Caki2 (cell line): ENCODE measurements at places on chromosomes 4 and X. TPM values are rescaled to one million over a fixed set of nuclear protein-coding genes. Genes with fewer than 3 reads are reported as not detected.

CDX4 gene
- total RNA-seq, result not detected in 2 replicates

CXCL8 gene
- total RNA-seq, result 7.8 and 7.9 TPM in 2 replicates

MAGEB6 gene
- total RNA-seq, result not detected in 2 replicates

DNA sequence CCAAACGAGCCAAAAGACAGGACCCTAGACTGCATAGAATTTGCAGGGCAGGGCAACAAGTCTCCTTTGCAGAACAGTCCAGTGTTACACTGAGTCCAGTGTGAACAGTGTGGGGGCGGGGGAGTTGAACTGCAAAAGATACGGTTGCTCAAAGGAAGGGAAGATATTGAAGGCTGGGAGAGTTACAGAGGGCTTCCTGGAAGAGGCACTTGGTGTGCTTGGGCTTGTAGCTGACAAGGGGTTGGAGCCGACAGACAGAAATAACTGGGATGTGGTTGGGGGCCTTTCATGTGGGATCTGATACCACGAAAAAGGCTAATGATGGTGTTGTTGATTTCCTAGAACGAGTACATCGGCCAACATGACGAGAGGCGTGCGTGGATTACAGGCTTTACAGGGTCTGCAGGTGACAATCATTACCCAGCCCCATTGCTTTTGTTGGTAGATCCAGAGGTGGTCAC lies 6.1 kb downstream of the XPNPEP2 start:
- no peak for DNase-seq

DNA sequence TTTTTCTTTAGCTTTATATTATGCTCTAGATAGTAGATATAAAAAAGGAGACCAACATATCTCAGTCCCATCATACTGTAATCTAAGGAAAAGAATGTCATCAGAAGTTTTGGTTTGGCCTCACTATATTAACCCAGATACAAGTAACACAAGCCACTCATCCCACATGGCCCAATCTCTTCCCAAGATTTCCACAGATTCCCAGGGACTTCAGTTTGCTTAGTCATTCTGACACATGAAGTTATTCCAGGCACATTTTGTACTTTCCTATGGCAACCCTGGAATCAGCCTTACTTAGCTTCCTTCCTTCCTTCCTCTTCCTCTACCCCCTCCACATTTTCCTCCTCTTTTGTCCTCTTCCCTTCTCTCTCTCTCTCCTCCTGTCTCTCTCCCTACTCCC lies 21.7 kb upstream of the DCLK2 start:
- peak; percentile 56 for DNase-seq

DNA sequence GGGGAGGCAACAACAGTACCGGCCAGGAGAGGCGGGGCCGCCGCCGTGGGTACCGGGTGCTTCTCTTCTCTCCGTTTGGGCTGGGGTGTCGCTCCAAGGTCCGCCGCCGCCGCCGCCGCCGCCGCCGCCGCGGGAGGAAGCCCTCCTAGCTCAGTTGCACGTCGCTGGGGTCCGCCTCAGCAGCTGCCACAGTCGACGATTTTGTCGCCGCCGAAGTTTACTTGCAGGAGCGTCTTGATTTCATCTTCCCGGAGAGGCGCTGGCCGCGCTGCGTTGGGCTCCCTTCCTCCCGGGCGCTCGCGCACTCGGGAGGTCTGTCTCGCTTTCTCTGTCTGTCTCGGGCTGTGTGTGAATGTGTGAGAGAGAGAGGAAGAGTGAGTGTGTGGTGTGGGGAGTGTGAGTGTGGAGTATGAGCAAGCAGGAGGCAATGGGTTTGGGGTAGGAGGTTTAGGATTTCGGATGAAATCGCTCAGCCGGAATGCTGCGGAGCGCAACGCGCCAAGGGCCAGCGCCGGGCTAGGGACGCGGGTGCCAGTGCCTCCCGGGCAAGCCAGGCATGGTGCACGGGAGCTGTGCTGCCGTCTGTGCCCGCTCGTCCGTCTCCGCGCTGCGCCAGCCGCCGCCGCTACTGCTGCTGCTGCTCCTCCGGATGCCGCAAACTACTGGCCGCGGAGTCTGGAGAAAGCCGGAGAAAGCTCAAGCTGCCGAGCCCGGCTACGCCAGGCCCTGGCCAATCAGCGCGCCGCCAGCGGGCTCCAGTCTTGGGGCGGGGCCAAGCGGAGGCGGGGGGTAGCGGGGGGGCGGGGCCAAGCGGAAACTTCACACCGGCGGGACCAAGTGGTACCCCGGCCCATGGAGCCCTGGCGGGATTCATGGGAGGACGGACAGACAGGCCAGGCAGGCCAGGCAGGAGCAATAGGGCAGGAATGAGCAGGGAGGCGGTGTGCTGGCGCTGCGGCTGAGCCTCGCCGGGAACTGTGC lies at the start of gene PCDH19:
Gene PCDH19, minus strand, starts transcription at position 664 of the 981 bp plus-strand sequence. CDS start 1,676 bp downstream, outside the sequence.
- DNase-seq, result peak; percentile 40

DNA sequence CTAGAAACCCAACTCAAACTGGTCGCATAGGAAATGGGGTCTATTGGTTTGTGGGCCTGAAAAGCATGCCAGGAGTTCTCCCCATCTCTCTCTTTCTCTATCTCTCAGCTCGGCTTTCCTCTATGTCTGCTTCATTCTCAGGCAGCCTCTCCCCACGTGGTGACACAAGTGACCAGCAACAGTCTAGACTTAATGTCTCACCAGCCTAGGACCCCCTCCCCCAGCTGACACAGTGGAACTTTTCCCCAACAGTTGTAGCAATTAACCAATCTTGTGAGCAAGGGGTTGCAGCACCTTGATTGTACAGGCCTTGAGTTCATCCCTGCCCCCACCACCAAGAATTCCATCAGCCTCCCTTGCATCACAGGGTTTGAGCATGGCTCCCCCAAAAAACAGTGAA lies 159.8 kb upstream of the KIT start:
- DNase-seq, result peak; percentile 41

DNA sequence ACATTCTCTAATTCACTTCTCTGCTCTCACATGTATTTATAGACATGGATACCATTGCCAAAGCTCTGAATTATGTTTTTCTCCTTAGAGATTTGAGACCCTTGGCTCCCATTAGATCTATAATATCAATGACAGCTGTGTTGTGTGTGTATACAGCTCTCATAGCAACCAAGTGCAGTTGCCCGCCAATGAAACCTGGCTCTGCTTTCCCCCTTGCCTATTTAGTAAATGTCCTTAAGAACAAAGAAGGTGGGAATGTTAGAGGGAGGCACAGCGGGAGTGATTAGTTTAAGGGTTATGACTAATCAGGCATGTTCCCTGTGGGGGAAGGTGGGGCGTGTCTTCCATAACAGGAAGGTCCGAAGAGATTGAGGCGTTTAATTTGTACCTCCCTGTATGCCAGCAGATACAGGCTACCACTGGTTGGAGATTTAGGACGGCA lies 100.5 kb upstream of the TBC1D9 start:
- no peak for DNase-seq

- no peak for DNase-seq
These were observed 28.7 kb upstream of the BMP2K start for GRCh38 chr4:78747475-78747922.

- DNase-seq, result no peak
These were observed 22.7 kb downstream of the DYNLT3 start for GRCh38 chrX:37824491-37825214.

FAM156B gene
- 29.0 and 32.1 TPM in 2 replicates for total RNA-seq

DNA sequence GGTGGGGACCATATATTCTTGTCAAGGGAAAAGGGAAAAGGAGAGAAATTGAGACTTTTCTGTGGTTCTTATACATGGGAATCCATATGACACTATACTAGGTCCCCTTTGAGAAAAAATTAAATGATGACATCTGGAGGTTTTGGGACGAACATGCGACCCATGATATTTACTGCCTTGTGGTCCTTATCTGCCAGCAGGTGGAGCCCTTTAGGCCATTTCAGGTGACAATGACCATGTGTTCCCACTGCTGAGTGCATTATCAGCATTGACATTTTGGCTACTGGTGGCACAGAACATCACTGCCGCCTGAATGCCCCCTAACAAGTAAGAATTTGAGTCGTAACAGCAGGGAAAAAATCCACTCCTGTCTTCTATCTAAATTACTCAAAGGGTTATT lies 843.4 kb downstream of the FSTL5 start:
- DNase-seq, result peak; percentile 1

DNA sequence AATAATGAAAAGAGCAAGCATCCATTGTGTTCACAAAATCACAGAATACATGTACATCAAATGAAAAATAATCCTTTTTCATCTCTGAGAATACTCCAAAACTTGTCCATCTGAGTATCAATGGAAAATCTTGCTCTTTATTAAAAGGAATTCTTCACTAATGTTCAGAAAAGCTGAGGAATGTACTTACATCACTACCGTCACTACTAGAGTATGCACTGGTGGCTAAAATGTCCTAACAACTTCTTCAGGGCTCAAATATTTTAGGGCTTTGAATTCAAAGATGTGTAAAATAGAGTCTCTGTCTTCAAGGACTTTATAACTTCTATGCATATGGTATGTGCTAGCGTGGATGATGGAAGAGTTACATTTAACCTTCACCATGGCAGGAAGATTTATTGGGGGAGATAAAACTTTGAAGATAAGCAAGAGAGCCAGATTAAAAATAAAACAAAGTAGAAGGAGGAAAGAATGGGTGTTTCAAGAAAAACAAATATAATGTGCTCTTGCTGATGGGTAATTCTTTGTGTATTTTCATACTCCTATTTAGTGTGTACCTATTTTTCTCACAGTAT lies 55.1 kb downstream of the DMD start:
- no peak for DNase-seq

- DNase-seq, result no peak
These were observed 23.3 kb downstream of the SPACA5B start for GRCh38 chrX:48153769-48154168.

GRCh38 chr4:70838666-70839588 lies 763 bp downstream of the GRSF1 start:
- no peak for DNase-seq

- DNase-seq, result no peak
These were observed 478.2 kb downstream of the IL1RAPL1 start for GRCh38 chrX:29065477-29065876.

STK32B gene
- total RNA-seq, result 2.2 and 5.3 TPM in 2 replicates

CHST7 gene
- total RNA-seq, result 26.9 and 27.1 TPM in 2 replicates

DNA sequence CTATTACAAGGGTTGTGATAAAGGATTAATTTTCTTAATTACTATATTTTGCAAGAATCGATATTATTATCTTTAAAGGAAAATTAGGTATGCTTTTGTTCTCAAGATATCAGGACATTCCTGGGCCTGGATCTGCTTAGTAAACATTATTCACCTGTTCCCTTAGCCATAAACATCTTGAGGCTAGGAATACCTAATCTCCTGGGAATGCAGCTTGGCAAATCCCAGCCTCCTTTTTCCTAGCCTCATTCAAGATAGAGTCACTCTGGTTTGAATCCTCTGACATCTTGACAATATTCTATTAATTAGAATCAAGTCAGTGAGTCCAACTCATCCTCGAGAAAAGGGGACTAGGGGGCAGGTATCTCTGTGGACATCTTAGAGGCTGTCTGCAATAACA lies 327.1 kb downstream of the STIM2 start:
- no peak for DNase-seq

FRG2 gene
- not detected in 2 replicates for total RNA-seq

DNA sequence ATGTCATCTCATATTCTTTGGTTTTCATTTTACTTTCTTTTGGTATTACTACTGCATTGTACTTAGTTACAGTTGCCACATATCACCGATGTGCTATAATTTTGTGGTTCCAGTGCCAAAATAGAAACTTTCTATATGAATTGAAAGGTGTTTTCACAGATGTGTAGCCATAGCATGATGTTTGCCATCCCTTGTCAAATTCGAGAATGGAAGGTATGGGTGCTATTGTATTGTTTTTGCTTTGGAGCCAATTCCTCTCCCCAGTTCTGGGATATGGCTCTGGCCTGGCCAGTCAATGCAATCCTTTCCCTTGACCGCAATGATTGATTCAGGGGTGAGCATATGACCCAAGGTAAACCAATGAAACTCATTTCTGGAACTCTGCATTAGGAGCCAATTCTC lies 86.2 kb upstream of the RPS6KA3 start:
- DNase-seq, result no peak

FOXP3 gene
- total RNA-seq, result not detected in 2 replicates

GRCh38 chr4:57044996-57045395 lies 65.2 kb downstream of the IGFBP7 start:
- no peak for DNase-seq

- DNase-seq, result no peak
These were observed 43.9 kb downstream of the LUZP4 start for GRCh38 chrX:115333446-115333845.

CLGN gene
- total RNA-seq, result 14.0 and 17.2 TPM in 2 replicates

SLC10A7 gene
- total RNA-seq, result 4.9 and 5.6 TPM in 2 replicates

DNA sequence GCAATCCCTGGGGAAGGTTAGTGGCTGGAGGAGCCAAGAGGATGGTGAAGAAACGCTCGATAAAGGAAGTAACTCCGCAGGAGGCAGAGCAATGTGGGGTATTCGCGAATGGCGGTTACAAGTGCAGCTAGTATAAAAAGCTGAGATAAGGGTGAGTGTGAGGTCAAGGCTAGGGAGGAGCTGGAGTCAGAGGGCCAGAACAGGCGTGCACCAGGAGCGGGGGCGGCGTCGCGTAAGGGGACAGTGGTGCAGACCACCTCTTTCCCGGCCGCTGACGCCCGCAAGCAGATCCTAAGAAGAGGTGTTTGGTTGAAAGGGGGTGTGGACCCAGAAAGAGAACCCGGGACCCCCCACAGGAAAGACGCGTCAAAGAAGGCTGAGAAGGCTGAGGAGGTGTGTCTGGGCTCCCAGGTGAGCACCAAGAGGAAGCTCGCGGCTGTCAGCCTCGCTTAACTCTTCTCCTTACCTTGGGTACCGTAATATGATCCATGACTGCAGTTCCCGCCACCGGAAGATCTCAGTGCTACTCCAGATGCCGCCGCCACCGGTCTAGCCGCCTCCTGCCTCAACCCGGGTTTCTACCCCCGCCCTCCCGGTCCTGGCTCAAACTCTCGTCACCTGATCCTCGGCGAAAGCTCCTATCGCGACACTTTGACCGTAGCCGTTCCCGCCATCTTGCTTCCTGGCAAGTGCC lies at the start of gene MTMR8:
Gene MTMR8, minus strand, starts transcription at position 579 of the 694 bp plus-strand sequence. Its CDS starts 89 bp downstream, at position 490.
- DNase-seq, result peak; percentile 58

GRCh38 chrX:41167888-41168287 lies 82.6 kb downstream of the USP9X start:
- DNase-seq, result no peak

- no peak for DNase-seq
These were observed 213.3 kb downstream of the ANKRD50 start for GRCh38 chr4:124499261-124499660.

GRCh38 chr4:26105815-26106699 lies 192.0 kb downstream of the SMIM20 start:
- peak; percentile 35 for DNase-seq

DNA sequence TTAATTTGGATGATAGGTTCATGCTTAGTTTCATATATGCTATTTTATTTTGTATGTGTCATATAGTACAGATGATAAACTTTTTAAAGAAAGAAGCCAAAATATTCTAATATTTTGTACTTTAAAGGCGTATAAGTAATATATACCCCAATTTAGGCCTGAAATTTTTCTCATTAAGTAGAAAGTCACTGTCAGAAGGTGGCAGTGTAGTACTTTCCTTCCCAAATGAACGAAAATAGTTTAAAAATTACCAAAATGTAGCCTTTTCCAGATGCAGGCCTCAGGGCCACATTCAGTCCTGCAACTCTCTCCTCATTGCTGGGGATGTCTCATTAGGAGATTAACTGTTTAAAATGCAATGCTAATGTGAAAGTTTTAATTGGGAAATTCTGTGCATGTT lies 1263.6 kb downstream of the C4orf33 start:
- DNase-seq, result no peak
